ENCODE measurements at places on chromosomes 3 and 15.

DNA sequence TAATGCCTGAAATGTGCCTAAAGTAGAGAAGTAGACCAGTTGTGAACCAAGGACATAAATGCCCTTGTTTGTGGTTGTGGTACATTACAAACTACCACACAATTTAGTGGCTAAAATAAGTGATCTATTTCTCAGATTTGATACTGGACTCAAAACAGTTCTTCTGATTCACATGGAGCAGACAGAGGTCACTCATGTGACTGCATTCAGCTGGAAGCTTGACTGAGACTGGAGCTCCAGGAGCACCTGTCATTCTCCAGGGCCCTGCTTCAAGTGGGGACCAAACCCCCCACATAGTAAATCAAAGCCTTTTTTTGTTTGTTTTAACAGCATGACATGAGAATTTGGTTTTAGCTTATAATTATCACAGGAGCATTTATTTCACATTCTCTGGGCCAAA lies 301.2 kb downstream of the OXSM start:
- DNase-seq: no peak

DNA sequence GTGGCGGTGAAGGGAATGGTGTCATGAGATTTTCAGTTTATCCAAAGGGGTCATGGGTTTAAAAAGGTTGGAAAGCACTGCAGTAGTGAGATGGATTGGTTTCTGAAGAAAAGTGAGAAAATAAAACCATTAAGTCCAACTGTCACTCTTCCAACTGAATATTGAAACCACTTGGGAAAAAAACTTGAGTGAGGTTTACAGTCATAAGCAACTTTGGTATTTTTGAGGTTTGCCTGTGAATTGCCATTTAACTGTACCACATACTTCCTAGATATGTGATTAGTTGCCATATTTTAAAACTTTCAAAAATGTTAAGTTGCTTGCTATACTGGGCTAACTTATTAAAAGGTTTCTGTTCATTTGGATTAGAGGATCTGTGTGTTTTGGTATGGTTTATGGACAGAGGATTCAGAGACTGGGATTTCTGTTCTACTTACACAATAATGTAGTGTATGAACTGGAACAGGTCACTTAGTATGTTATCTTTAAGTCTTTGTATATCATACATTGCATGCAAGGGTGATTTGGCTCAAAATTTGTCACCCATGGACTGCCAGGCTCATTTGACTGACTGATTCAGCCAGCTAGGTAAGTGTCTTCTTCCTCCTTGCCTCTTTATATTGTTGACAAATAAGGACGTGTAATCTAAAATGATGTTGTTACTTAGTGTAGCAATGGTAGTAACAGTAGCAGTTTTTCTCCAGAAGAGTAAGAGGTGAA lies 201.4 kb upstream of the EOMES start:
- DNase-seq: no peak

- no peak for DNase-seq
Measured at GRCh38 chr15:60340207-60340921, 57.4 kb downstream of the ANXA2 start.

DNA sequence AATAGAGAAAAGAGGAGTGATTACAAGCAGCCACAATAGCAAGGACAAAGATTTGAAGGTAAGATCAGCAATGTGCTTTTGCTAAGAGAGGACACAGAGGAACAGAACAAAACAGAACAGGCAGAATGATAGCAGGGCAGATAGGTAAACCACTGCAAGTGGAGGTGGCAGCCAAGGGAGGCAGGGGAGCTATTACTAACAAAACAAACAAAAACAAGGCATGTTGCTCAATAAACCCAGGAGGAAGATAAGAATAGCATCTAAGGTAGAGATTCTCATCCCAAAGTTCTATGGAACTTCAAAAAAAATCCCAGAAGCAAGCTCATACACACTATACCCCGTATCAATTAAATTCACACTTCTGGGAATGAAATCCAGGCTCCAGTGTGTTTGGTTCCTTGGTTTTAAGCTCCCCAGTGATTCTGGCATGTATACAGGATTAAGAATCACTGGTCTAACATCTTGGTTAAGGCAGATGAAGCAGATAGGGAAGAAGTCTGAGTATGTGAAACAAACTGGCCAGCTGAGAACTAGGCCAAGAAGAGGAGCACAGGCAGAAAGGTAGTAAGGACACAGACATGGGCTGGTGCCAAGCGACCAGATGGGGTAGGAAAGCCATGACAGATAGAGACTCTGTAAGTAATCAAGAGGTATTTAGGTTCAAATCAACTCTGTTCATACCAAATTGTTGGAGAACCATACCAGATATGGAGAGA lies 189.2 kb downstream of the DTWD1 start:
- no peak for DNase-seq

GRCh38 chr3:48623851-48624547 lies 2.4 kb upstream of the TMEM89 start:
- DNase-seq: no peak

- DNase-seq: no peak
Measured at GRCh38 chr3:18223974-18224373, 201.2 kb downstream of the SATB1 start.

- DNase-seq: no peak
Measured at GRCh38 chr3:123202451-123202850, 708 bp downstream of the SEC22A start.

DNA sequence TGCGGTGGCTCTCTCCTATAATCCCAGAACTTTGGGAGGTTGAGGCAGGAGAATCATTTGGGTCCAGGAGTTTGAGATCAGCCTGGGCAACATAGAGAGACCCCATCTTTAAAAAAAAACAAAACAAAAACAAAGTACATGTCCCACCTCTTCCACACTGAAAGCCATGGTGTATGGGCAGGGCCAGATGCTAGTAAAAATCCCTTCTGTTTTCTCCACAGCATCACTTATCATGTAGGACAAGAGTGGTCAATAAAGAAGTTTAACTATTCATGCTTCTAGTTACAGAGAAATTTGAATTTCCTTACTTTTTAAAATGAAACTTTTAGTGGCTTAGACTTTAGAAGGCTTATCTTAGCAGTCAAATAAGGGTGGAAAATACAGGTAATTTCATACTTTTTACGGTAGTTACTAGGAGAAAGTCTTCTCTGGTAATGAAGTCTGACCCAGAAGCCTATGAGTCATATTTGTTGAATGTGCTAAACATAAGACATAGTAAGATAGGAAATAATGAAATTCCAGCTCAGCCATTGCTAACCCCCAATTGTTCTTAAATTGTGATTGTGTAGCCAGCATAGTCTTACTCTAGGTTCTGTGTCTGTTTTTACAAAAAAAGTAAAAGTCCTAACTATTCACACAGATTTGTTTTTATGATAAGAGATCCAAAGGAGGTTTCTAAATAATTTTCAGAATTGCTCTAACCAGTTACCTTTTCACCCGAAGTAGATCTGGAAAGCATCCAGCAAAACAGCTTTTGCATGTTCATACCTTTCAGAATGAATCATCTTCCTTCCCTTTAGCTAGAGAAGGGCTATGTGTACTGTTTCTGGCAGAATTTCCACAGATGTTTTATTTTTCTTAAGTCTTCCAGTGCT lies 16.4 kb upstream of the ZNF609 start:
- DNase-seq: no peak

DNA sequence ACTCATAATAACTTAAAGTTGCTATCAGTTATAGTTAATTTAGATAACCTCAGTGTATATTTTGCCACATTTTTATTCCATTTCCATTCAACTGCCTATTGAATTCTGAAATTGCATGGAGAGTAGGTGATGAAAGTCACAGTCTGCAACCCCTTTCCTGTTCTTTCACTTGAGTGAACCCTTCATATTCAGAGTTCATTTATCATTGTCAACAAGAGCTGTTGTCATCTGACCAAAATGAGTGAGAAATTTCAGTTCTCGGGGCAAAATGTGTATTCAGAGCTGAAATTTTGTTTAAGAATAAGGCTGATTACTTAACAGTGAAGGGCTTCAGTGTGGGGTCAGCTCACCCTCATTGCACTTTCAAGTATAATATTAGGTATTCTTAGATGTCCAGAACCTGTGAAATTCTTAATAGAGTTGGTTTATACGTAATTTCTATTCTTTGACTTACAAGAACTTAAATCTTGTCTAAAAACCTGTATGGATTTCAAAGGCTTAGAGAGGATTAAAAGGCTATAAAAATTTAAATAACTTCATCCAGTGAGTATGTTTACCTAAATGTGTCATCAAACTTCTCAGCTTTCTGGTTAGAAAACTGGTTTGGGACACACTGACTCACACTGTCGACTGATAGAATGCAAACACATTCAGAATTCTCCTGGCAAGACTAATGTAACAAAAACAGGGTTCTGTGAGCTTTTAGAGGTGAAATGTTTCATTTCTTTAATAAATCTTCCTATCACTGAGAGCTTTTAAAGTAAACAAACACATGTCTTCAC lies 92.2 kb downstream of the CMSS1 start:
- peak; percentile 59 for DNase-seq

DNA sequence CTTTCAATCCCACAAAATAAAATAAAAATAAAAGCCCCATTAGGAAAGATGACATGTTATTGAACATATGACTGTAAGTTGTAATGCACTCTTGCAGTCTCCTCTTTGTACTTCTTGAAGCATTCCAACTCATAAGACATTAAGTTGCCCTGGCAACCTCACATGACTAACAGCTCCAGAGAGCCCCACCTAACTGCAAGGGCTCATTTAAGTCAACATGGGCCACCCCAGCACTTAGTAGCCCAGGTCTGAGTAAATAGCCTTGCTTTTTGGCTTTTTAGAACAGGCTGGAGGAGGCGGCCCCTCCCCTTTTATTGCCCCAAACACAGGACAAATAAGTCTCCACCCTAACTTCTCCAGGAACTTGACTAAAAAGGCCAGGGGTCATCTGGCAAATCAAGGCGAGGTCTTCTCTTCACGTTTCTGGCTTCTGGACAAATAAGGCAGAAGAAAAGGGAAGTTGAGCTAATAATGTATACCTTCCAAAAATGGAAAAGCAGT lies 135.1 kb downstream of the TMCO5A start:
- no peak for DNase-seq

GRCh38 chr3:197029511-197030167 lies at the start of gene MELTF:
MELTF (minus strand) TSS chr3:197029817; CDS start chr3:197029702, 115 bp downstream.
- DNase-seq: peak; percentile 36

DNA sequence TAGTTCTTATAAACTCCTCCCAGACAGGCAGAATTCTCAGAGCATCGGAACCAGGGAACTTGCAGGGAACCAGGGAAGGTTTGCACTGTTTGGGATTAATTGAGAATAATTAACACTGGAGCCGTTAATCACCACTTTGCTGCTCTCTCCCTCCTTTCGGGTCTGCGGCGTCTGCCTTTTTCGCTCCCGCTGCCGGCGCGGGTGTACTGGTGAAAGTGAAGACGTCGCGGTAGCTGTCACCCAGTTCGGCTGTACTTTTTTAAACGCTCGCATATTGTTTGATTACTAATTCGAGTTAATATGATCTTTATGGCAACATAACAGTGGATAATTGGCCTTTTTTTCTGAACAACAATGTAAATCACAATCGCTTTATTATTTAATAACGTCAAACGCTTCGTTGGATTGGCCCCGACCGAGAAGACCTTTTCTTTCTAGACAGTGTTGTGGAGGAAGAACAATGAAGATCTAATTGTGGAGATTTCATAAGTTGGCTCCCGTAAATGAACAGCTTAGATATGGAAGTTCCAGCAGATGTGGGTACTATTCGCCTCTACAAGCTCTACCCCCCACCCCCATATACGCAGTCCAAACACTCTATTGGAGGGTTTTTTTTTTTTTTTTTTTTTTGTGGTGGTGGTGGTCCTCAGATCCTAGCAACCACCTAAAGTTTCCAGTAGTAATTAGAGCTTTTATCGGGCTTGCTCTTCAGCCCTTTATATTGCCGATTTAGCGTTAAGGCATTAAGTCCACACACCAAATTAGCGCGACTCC lies 12.7 kb downstream of the SOX2 start:
- no peak for DNase-seq

- no peak for DNase-seq
Measured at GRCh38 chr3:139687431-139687830, 9.7 kb upstream of the NMNAT3 start.

DNA sequence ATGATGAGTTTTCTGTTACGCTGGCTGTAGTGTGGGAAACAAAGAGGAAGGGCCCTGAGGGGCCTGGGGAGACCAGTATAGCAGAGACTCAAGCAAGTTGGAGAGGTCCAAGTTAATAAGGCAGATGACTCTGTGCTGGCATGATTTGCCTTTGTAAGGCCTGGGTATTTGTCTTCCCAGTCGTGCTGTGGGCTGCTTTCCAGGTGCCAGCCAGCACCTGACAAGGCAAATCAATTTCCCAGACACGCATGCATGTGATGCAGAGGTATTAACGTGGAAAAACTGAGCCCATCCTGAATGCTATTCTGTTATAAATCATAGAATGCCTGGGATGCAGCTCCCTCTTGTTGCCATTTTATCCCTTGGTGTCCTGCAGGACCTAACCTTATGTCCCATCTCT lies 175.6 kb downstream of the MFSD1 start:
- DNase-seq: no peak

DNA sequence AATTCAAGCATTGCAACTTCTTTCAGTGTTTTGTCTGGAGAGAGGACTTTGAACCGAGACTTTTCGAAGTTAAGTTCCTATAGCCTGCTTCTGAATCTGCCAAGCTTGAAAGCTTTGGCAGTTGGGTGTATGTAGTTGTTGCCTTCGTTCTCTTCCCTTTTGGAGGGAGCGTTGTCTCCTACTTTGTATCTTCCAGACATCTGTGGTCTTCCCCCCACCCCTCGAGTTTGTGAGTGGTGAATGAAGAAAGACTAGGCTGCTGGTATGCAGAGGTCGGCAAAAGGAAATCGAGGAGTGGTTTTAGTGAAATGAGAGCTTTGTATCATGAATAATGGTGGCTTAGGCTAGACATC lies 1.3 kb downstream of the CTNNB1 start:
- no peak for DNase-seq

GRCh38 chr3:27728195-27729087 lies 6.3 kb upstream of the EOMES start:
- no peak for DNase-seq

DNA sequence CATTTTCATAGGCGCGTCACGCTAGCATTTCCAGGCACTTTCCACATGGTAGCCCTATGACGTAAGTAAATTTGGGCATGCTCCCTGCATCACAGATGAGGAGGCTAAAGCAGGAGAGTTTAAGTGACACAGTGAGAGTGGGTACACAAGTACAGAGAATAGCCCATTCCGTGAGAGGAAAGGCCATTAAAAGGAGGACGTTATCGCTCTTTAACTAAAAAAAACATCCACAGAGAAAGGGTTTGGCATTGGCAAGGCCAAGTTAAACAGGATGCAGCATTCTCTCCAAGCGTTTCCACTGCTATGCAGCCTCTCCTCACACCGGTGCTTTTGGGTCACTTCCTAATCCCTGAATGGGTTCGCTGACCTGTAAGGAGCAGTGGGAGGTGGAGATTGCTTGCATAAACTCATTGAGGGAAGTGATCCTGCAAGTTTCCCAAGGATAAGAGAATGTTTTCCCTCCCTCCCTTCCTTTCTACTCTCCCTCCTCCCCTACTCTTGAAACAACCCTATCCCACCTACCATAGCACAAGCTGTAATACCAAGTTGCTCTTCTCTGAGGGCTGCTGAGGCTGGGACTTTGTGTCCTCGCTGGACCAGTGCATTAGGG lies 147.7 kb downstream of the VGLL4 start:
- no peak for DNase-seq
